ENCODE measurements at places on chromosomes 6 and 20.

GRCh38 chr20:24733416-24733815 lies 215.7 kb upstream of the CST7 start:
- no peak for DNase-seq

GRCh38 chr6:125794342-125795137 lies 3.8 kb downstream of the NCOA7 start:
- DNase-seq: peak; percentile 52

GRCh38 chr20:33812152-33812849 lies 1.2 kb downstream of the CHMP4B start:
- DNase-seq: peak; percentile 60

DNA sequence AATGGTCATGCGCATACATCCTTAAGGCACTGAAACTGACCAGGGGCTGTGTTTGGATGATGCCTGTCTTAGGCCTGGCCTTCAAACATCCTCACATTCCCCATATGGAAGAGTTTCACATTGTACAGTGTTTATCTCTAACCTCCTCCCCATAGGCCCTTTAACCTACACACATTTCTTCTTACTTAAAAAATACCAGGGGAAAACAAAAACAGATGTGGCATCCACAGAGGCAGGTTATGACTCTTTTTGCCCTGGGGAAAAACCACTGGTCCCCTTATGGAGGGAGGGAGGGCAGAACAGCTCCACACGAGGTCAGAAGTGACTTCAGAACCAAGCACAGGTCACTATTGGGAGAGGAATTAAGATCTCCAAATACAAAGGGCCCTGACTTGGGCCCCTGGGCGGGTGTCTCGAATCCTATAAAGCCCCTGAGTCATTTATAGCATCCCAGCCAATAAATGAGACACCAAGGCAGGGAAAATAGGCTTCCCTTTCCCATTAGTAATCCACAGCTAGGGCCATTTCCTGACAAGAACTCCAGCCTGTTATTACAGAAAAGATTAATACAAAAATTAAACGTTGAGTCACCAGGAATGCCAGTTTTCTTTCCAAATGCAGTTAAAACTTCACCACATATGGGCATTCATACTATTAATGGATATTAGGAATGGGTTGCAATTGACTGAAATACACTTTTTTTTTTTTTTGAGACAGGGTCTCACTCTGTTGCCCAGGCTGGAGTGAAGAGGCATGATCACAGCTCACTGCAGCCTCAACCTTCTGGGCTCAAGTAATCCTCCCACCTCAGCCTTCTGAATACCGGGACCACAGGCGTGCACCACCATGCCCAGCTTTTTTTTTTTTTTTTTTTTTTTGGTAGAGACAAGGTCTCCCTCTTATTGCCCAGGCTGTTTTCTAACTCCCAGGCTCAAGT lies 107.2 kb downstream of the ATP9A start:
- DNase-seq: no peak

DNA sequence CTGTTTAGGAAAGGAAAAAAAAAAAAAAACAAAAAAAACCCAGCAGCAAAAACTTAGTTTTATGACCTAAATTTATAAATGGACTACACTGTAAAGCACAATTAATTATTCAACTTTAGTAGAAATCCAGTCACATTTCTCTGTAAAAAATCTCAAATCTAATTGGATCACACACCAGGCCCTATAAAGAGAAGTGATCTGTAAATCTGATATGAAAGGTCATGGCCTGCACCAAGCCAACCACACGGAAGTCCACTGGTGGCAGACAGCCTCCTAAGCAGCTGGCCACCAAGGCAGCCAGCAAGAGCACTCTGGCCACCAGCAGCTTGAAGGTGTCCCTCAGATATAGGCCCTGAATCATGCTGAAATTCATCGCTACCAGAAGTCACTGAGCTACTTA lies 131.6 kb downstream of the HFE start:
- no peak for DNase-seq

DNA sequence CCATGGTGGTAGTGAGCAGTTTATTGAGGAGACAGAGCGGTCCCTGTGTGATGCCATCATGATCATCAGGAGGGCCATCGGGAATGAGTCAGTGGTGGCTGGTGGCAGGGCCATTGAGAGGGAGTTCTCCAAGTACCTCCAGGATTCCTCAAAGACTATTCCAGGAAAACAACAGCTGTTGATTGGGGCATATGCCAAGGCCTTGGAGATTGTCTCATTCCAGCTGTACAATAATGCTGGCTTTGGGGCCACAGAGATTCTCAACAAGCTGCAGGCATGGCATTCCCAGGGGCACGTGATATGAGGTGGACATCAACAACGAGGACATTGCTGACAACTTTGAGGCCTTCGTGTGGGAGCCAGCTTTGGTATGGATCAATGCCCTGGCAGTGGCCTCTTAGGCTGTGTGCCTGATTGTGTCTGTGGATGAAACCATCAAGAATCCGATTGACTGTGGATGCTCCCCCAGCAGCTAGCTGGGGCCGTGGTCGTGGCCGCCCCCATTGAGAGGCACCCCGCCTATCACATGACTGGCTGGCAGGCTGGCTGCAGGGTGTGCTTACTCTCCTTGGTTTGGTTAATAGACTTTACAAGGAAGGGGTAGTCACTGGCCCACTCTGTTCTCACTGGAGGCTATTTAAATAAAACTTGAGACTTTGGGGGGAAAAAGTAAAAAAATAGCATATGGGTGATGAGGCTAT lies 16.7 kb downstream of the RAET1E start:
- no peak for DNase-seq

GRCh38 chr6:83985308-83985713 lies 48.3 kb upstream of the MRAP2 start:
- no peak for DNase-seq

DNA sequence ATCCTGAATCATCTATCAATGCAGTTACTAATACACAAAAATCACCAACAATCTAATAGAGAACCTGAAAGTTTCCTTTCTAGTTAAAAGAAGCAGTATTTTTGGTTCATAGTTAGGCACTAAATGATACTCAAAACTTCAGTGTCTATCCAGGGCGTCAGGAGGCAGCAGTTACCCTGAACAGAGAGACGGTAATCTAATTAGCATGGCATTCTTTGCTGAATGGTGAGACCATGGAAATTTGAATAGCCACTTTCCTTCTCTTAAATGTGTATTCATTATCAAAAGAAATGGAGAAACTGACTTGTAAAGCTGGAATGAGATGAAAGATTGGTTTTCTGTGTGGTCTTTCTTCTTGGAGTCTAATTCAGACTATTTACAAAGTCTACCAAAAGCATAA lies 146.6 kb upstream of the BMP5 start:
- no peak for DNase-seq

DNA sequence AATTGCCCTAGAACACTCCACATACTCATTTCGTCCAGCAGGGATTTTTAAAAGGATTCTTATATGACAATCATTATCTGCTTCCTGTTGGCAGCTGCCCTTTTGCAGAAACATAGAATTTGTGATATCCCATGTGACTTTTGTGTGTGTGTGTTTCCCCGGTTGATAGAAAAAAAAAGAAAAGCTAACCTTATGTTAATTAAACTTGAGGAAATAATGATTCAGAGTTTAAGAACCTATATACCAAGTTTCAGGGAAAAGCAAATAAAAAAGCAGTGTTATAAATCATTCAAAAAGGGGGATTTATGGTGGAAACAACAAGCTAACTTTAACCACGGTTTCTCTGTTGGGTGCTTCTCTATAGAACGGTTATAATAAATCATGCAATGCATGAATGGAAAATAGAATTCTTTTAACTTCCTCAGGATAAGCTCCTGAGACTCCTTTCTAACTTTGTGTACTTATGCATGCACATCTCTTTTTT lies 826.9 kb upstream of the EYS start:
- peak; percentile 6 for DNase-seq

- no peak for DNase-seq
Observed at GRCh38 chr6:147821295-147821897, 312.9 kb downstream of the SAMD5 start.

- DNase-seq: no peak
Observed at GRCh38 chr20:54083459-54083858, 13.1 kb upstream of the BCAS1 start.

- peak; percentile 34 for DNase-seq
Observed at GRCh38 chr6:36386495-36387439, 702 bp downstream of the ETV7 start.

DNA sequence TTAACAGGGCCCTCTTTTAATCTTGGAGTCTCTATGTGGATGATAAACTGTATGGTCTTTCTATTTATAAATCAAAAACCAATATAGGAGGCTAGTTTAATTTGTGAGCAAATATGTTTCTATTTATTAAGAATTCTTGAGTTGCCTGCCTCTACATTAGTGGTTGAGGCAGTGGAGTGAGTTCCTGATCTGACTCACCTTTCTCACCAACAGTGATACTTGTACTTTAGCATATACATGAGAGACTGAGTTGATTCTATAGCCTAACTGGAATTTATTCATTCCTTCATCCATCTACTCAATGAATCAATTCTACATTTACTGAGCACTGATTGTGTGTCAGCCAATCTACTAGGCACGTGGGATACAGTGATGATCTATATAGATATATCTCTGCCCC lies 126.9 kb downstream of the TRMT11 start:
- no peak for DNase-seq

DNA sequence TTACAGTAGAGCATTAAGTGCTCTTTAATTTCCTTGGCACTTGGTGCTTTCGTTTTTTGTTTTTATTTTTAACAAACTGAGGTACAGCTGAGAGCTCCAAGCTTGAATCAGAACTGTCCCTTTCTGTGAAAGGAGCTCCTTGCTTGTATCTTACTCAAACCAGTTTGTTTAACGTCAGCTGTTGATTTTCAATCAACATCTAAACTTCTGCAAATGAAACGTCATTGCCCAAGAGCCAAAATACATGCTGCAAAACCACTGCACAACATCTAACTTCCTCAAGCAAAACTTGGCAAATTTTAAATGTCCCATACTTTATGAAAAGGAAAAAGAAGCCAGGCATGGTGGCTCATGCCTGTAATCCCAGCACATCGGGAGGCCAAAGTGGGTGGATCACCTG lies 15.2 kb downstream of the VNN2 start:
- no peak for DNase-seq

GRCh38 chr20:5548902-5549599 lies 201.2 kb upstream of the SHLD1 start:
- no peak for DNase-seq

DNA sequence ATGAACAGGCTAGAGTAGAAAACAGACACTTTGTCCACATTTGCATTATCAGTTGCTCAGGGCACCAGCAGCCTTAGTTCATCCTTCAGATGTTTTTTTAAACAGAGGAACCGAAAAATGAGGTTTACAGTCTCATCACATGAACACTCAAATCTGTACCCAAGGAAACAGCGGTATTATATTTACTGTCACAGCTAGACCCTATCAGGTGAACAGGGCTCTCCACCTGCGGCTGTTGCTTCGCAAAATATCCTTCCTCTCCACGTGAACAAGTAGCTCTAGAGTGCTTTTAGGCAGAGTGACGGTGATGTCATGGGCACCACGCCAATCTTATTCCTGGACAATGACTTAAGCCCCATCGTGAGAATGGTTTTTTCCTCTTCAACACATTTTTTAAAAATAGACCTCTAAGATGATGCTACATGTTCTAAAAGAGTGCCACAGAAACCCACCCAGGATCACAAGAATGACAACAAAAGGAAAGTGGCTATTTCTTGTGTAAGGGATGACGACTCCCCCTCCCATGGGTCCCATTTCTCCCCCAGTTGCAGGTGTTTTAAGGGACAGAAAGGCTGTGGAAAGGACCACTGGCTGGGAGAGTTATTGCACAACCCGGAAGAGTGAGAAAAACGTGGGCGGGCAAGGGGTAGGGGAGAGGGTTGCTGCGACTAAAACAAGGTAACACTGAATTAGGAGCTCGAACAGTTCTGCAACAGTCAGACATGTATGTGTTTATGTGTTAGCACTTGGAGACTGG lies 77.7 kb downstream of the EFHC1 start:
- DNase-seq: no peak

GRCh38 chr6:14863902-14864850 lies 381.7 kb upstream of the JARID2 start:
- no peak for DNase-seq

- no peak for DNase-seq
Observed at GRCh38 chr6:5328800-5329199, 67.5 kb downstream of the FARS2 start.

DNA sequence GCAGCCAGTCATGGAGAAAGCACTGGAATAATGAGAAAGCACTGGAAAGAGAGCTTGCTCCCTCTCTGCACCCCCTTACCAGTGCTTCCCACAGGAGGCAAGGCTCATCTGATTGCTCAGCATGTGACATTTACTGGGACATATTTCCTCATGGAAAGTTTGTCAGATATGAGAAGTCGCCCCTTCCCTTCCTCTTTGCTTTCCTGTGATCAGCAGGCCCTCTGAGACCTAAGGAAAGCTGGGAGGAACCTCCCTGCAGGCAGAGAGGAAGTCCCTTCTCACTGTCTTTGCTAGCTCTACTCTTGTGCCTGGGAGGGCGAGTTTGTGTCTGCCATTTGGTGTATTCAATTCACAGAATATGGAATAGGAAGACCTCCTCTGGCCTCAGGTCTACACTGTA lies 283.8 kb downstream of the ALDH8A1 start:
- no peak for DNase-seq

DNA sequence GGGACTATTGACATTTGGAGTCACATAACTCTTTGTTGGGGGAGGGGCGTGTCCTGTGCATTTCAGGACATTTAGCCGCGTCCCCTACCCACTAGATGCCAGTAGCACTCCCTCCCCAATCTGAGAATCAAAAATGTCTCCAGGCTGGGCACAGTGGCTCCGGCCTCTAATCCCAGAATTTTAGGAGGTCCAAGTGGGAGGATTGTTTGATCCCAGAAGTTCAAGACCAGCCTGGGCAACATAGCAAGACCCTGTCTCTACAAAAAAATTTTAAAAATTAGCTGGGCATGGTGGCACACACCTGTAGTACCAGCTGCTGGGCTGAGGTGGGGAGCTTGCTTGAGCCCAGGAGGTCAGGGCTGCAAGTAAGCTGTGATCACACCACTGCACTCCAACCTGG lies 2.1 kb upstream of the PREX1 start:
- DNase-seq: no peak

DNA sequence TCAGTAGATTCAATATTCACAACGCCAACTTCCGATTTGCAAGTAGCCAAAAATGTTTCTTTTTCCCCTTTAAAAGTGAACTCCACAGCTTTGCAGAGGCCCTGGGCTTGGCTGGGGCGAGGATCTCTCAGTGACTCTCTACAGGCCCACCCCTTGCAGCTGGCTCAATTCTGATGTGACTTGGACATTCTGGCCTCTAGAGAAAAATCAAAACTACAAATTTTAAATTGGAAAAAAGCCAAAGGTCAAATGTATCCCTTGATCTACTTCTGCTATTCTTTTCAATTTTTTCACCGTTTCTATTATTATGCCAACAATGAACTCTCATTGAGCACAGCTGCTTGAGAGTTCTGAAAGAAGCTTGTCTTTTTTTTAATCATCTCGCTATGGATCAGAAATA lies 245.9 kb upstream of the HS3ST5 start:
- no peak for DNase-seq

- peak; percentile 25 for DNase-seq
Observed at GRCh38 chr20:24160563-24161281, 172.1 kb upstream of the GGTLC1 start.
